Activated CD4-positive, alpha-beta T cell treated with anti-CD3 and anti-CD28 coated beads, Interleukin-2, amount 10 ng/mL, durations not matched to agents 24 days and 14 days (primary cell): ENCODE measurements at places on chromosomes 5 and 9. TPM values are rescaled to one million over a fixed set of nuclear protein-coding genes. Genes with fewer than 3 reads are reported as not detected.

- DNase-seq: no peak
These were observed 63.3 kb upstream of the TGFBR1 start for GRCh38 chr9:99041618-99042017.

The APBA1 gene
- total RNA-seq: 0.51 and 1.1 TPM in 2 replicates

The LCP2 gene
- 278 and 283 TPM in 2 replicates for total RNA-seq

- no peak for DNase-seq
These were observed 57.8 kb downstream of the CWC27 start for GRCh38 chr5:64826541-64826940.

DNA sequence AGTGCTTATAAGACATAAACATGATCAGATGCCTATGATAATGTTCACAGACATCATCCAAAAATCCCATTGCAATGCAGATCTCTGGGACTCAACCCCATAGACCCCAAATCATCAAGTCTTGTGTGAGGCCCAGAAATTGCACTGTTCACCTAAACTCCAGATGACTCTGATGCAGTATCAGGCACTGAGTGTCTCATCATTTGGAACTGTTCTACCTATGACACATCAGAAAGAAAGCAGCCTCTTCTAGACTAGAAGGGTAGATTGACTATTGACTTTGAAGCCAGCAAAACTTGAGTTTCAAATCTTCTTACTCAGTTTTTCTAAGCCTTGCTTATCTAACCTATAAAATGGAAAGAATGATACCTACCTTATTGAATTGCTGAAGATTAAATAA, 58.7 kb upstream of the PAPPA start:
- DNase-seq: no peak

- no peak for DNase-seq
These were observed 64.6 kb downstream of the PSMB7 start for GRCh38 chr9:124350494-124351263.

The CACNA1B gene
- not detected in 2 replicates for total RNA-seq

- no peak for DNase-seq
These were observed 5.5 kb upstream of the EXOSC2 start for GRCh38 chr9:130688072-130688471.

DNA sequence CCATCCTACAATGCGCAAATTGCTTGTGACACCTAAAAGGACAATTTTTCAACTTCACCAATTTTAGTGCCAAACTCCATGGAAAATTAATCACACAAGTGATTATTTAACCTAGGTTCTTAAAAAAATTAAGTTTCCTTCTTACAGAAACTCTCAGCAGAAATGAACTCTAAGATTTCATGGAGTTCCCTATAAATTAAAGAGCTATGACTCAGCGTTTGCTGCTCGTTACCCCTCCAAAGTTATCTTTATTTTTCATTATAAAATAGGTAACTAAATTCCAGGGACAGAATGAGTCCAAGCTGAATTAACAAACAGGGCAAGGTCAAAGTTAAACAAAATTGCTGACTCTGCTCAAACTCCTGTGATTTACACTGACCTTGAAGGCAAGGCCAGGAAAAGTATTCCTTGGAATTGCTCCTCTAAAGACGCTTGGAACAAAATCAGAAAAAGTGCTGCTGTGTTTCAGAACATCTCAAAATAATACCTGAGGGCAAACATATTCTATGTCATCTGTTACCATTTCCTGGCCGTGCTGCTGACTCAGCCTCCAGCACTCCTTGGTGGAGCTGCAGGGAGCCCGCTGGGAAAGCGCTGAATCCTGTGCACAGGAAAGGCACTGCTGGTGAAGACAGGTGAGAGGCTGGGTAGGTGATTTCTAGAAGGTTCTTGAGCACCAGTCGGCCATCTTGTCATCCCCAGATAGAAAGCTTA, 2.5 kb upstream of the CMBL start:
- no peak for DNase-seq

GRCh38 chr5:40474250-40474649, 205.5 kb upstream of the PTGER4 start:
- no peak for DNase-seq
